ENCODE measurements at places on chromosomes 7 and 10.

DNA sequence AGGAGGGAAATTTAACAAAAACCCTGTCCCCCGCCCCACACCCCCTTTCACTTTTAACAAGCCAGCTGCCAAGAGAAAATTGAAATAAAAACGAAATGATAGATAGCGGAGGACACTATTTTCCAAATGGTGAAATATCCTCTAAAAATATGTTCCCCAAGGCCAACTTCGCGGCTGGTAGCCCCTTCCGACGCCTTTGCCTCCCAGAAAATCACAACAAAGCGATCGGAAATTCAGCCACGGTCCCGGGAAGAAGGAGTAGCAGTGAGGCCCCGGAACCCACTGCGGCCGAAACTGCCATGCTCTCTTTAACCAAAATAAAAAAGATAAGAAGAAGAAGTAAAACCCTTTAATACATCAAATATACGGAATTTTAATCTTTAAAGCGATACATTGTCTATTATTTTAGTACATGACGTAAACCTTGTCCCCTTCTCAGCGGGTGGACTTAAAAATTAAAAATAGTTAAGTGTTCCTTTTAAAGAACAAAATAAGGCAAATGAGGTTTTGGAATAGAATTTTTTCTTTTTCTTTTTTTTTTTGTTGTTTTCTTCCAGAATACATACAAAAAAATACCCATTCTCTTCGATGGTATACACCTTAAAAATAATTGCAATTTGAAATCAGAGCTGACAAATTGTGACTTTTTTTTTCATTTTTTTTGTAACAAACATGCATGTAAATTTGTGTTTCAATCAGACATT lies 3.9 kb downstream of the ZNF503 start:
- DNase-seq, result no peak

DNA sequence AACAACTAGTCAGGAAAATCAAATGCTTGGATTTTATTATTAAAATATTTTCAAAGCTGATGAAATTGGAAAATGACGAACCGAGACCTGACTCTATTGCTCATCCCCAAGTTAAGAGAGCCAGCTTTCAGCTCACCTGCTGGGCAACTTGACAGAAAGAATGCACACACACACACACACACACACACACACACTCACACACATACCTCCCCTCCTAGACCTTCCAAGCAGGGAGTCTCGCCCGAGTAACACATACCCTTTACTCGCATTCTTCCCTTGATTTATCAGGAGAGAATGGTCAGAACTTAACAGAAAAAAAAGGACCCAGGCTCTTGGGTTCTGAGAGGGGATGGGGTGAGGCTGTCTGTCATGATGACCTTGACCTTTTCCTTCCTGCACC lies 19.1 kb downstream of the GPRIN2 start:
- DNase-seq, result no peak

- DNase-seq, result no peak
Observed at GRCh38 chr7:139597028-139597427, 73.5 kb downstream of the CLEC2L start.

- DNase-seq, result no peak
Observed at GRCh38 chr7:77504951-77505350, 32.1 kb upstream of the PTPN12 start.

- DNase-seq, result no peak
Observed at GRCh38 chr10:49593998-49594397, 16.1 kb upstream of the SLC18A3 start.

- no peak for DNase-seq
Observed at GRCh38 chr7:15407910-15408309, 153.9 kb downstream of the AGMO start.

DNA sequence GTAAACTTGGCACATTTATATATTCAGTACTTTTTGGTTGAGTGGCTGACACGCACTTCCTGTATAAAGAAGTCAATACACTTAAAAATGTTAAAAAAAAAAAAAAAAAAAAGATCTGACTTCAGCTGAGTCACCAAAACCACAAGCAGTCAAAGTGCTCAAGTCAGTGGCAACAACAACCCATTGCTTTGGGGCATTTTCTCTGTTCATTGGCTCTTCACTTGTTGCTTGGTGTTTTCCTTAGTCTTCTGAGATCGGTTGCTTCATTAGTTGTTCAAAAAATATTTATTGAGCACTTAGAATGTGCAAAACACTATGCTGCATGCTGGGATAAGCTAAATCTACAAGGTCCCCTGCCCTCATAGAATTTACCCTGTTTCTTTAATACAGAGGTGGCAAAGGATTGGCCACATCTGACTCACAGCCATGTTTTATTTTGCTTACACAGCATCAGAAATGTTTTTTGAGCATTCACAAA lies 63.7 kb downstream of the ZNRF2 start:
- DNase-seq, result peak; percentile 20

- no peak for DNase-seq
Observed at GRCh38 chr10:580778-581177, 108.7 kb downstream of the DIP2C start.

- no peak for DNase-seq
Observed at GRCh38 chr10:99894613-99895012, 112.2 kb downstream of the ABCC2 start.

- DNase-seq, result no peak
Observed at GRCh38 chr7:2523461-2523936, 3.9 kb downstream of the LFNG start.

DNA sequence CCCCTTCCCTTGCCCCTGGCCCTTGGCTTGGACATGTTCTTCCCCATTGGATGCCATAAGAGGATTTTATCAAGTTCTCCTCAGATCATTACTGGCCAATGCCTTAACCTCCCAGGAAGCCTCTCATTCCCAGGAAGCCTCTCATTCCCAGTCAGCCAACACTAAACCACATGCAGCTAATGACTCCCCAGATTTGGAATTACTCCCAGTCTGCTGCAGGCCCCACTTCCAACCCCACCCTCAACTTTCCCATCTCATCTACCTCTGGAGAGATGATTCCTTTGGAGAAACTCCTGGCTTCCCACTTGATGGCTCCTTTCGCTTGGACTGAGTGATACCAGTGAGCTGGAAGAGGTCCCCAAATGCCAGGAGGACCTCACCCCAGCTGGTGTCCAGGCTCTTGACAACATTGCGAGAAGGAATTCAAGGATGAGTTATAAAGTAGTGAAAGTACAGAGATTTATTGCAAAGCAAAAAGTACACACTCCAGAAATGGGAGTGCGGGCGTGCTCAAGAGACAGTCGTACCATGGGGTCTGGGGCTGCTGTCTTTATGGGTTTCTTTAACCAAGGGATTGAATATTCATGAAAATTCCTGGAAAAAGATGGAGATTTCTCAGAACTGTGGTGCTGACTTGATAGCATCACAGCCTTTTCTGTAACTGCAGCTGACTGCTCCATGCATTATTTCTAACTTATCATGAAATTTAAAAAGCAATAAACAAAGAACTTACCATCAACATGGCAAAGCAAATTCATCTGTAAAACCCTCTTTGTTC lies 117.2 kb upstream of the ADCY1 start:
- DNase-seq, result no peak

DNA sequence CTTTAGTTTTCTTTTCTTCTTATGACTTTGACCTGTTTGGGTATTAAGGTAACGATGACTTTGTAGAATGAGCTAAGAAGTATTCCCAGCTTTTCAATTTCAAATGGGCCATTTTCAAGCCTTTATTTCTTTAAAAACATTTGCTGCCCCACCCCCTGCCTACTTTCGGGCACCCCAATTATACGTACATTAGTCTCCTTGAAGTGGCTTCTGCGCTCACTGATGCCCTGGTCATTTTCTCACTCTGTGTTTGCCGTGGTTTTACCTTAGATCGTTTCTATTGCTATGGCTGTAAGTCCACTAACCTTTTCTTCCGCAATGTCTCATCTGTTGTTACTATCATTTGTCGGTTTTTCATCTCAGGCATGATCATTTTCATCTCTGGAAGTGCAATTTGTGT lies 24.9 kb downstream of the FOXL3 start:
- DNase-seq, result no peak

- no peak for DNase-seq
Observed at GRCh38 chr7:37265006-37265405, 183.7 kb downstream of the ELMO1 start.

GRCh38 chr7:138898255-138898654 lies 82.9 kb downstream of the KIAA1549 start:
- no peak for DNase-seq

- no peak for DNase-seq
Observed at GRCh38 chr10:25745976-25746375, 188.1 kb upstream of the MYO3A start.

GRCh38 chr10:15745751-15746150 lies 26.0 kb upstream of the ITGA8 start:
- no peak for DNase-seq

GRCh38 chr10:91284486-91285090 lies 64.1 kb downstream of the PCGF5 start:
- DNase-seq, result no peak

DNA sequence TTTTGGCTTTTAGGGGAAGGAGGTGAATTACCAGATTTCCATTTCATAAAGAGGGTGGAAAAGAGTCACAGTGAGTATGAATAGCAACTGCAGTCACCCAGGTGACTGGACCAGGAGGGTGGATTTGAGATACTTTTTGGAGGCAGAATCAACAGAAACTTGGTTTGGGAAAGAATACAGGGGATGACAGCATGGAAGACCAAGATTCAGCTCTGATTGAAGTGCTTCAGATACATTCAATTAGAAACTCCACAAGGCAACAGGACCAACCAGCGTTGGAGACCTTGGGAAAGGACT lies 83.0 kb downstream of the SGMS1 start:
- DNase-seq, result no peak

DNA sequence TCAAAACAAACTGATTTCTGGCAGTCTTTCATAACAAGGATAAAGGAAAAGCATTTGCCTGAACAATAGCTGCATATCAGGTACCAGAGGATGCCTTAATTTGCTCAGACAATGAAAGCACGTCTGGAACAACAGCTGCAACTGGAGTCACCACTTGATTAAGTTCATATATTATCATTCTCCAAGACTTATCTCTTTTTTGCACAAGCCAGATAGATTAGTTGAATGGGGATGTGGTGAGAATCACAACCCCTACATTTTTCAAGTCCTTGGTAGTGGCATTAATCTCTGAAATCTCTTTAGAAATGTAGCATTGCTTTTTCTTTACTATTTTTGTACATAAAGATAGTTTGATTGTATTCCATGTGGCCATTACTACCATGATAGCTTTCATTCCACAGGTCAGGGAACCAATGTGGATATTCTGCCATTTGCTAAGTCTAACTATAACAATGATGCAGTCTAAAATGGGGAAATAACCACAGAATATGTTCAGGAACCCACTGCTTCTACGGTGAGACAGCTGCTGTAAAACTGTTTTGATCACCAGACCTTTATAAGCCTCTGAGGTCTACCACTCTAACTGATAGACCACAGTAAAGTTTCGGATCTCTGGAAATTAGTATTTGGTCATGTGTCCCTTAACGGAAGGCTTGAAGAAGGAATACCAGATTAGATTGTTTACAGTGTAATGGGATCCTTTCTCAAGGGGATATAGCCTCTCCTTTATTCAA lies 1176.2 kb downstream of the DNAJB9 start:
- DNase-seq, result no peak

DNA sequence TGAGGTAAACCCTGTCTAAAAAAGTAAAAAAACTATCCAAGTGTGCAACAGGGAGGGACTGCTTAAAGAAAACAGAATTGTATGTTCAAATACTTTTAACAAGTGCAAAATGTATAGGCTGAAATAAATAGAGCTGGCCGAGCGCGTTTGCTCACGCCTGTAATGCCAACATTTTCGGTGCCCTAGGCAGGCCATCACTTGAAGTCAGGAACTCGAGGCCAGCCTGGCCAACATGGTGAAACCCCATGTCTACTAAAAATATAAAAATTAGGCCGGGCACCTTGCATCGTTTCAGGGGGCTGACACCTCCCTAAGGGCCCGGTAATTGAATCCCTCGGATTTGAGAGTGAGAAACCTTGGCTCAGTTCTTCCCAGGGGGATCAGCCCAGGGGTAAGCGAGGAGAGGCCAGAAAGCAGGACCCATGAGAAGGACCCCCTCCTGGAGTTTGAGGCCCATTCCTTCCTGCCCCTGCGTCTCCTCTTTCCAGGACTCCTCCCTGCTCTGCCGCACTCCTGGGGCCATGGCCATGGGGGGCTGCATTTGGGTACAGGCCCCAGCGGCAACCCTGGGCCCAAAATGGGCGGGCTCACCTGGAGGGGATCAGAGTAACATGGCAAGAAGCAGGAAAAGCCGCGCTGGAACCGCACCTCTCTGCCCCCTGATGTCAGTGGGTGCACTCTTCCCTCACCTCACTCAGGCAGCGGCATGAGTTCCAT lies 75.5 kb upstream of the TMEM248 start:
- DNase-seq, result no peak

- DNase-seq, result no peak
Observed at GRCh38 chr10:33569702-33570101, 235.2 kb upstream of the NRP1 start.

DNA sequence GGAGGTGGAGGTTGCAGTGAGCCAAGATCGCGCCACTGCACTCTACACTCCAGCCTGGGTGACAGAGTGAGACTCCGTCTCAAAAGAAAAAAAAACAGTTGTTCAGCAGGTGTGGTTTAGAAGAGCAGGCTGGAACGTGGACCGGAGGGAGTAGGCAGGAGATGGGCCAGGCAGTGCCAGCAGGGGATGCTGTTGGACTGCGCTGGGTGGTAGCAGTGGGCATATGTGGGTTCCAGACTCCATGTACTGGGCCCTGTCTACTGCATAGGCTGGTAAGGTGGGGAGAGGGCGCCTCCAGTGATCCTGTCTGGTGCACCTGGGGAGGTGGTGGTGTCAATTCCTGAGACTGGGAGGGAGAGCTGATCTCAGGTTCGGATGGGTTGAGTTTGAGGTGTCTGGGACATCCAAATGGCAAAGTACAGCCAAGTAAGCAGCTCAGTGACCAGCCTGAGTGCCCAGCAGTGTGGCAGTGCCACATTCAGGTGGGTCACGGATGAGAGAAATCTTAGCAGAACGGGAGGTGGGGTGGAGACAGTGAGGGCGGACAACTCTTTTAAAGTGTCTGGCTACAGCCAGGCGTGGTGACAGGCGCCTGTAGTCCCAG lies 25.9 kb downstream of the SFXN4 start:
- DNase-seq, result peak; percentile 44

- DNase-seq, result no peak
Observed at GRCh38 chr7:15560968-15561367, 847 bp downstream of the AGMO start.

DNA sequence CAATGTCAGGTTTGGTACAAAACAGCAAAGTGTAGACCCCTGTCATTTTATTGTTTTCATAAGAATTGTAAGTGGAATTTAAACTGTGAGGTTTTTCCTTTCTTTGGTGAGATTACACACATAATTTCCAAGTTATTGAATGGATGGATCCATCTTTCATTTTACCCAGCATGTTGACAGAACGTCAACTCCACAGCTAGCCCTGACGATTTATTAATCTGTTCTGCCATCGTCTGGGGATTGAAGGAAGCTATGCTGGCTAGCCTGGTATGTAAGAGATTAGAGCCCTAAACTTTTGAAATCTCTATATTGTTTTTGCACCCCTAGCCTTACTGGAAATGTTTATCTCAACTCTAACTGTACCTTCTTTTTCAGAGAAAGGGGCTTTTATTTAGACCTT lies 8.6 kb downstream of the WNT16 start:
- DNase-seq, result no peak

DNA sequence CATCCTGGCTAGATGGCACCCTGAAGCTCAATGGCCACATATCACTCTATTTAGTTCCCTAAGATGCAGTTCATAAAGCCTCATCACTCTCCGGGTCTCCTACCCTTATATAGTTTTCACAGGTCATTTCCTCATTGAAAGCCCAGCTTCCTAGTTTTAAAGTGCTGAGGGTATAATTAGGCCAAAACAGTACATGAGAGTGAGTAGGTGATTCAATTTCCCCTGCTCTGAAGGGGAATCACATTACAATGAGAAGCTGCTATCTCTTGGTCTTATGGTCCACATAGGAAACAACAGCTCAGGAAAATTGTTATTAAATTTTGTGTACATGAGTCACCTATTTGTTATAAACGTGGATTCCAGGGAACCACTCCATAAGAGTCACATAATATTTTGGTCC lies 162.0 kb downstream of the SEMA3E start:
- no peak for DNase-seq
